Activated naive CD8-positive, alpha-beta T cell treated with anti-CD3 and anti-CD28 coated beads, Interleukin-2, amount 10 ng/mL, durations not matched to agents 7 days and 5 days (primary cell): ENCODE measurements at places on chromosomes 3 and 15. TPM values are rescaled to one million over a fixed set of nuclear protein-coding genes. Genes with fewer than 3 reads are reported as not detected.
A peak's percentile ranks its signal among the peaks of the same experiment; 100 is the strongest.

GMNC gene
- total RNA-seq, result not detected

- H3K27me3 ChIP-seq, result no peaks in the 10 kb centered on the region
- no peak overlapping the region for H3K4me3 ChIP-seq
- peaks cover 15% of the 10 kb centered on the region for H3K4me1 ChIP-seq
- H3K27ac ChIP-seq, result no peak overlapping the region
- H3K36me3 ChIP-seq, result peaks cover 2% of the 10 kb centered on the region
- no peak for DNase-seq
Measured at GRCh38 chr15:68375191-68375631, 56.8 kb downstream of the ITGA11 start.

DNA sequence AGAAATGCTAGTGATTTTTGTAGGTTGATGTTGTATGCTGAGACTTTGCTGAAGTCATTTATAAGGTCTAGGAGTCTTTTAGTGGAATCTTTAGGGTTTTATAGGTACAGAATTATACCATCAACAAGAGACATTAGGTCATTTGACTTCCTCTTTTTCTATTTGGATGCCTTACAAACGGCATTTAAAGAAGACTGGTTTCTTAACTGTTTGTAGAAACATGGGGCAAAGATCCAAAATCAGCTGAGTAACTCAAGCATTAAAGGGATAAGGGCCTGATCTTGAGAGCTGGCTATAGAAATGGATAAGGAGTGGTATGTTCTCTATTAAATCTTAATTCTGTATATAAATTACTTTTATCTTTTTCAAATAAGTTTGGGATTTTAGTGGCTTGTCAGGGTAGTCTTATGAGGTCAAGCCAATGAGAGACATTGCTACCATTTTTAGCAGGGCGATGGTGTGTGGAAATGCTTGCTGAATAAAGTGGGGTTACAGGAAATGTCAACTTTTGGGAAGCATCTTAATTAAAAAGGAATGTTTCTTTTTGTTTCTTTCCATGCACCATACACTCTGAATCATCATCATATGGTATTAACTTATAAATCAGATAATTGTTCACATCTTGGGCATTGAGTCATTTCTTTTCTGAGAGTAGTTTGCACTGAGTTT, 197.7 kb upstream of the GBE1 start:
- H3K27me3 ChIP-seq, result no peaks in the 10 kb centered on the region
- no peak overlapping the region for H3K4me3 ChIP-seq
- no peak overlapping the region for H3K27ac ChIP-seq
- no peaks in the 10 kb centered on the region for H3K4me1 ChIP-seq
- no peak for DNase-seq

GRCh38 chr15:75985971-75986370, 26.3 kb downstream of the NRG4 start:
- H3K4me3 ChIP-seq, result no peak overlapping the region
- H3K27ac ChIP-seq, result no peak overlapping the region

- peaks cover 11% of the 10 kb centered on the region for H3K36me3 ChIP-seq
- peaks cover 4% of the 10 kb centered on the region for H3K4me1 ChIP-seq
- H3K27me3 ChIP-seq, result no peaks in the 10 kb centered on the region
Measured at GRCh38 chr15:52649686-52650085, 29.5 kb downstream of the ATOSA start.

GRCh38 chr3:60729056-60729455, 522.2 kb downstream of the FHIT start:
- no peaks in the 10 kb centered on the region for H3K4me1 ChIP-seq
- no peak overlapping the region for H3K4me3 ChIP-seq
- no peak for DNase-seq
- H3K27ac ChIP-seq, result no peak overlapping the region
- no peaks in the 10 kb centered on the region for H3K27me3 ChIP-seq
- H3K36me3 ChIP-seq, result no peaks in the 10 kb centered on the region

- peaks cover 11% of the 10 kb centered on the region for H3K36me3 ChIP-seq
- H3K27me3 ChIP-seq, result peaks cover 17% of the 10 kb centered on the region
- peaks cover 17% of the 10 kb centered on the region for H3K4me1 ChIP-seq
- DNase-seq, result no peak
- no peak overlapping the region for H3K4me3 ChIP-seq
- H3K27ac ChIP-seq, result no peak overlapping the region
Measured at GRCh38 chr3:59737241-59737640, 687.4 kb upstream of the CFAP20DC start.

TM4SF4 gene
- total RNA-seq, result not detected

CCDC39 gene
- total RNA-seq, result not detected

GRCh38 chr15:96327155-96327741, 3.3 kb upstream of the NR2F2 start:
- peaks cover 83% of the 10 kb centered on the region for H3K27me3 ChIP-seq
- peak overlapping the region; percentile 23 for H3K27ac ChIP-seq
- no peak overlapping the region for H3K4me3 ChIP-seq
- H3K36me3 ChIP-seq, result peaks cover 5% of the 10 kb centered on the region

GRCh38 chr15:63772520-63772919, 61.2 kb downstream of the HERC1 start:
- H3K27ac ChIP-seq, result no peak overlapping the region
- peaks cover 9% of the 10 kb centered on the region for H3K4me1 ChIP-seq
- DNase-seq, result no peak
- peaks cover 33% of the 10 kb centered on the region for H3K36me3 ChIP-seq

DNA sequence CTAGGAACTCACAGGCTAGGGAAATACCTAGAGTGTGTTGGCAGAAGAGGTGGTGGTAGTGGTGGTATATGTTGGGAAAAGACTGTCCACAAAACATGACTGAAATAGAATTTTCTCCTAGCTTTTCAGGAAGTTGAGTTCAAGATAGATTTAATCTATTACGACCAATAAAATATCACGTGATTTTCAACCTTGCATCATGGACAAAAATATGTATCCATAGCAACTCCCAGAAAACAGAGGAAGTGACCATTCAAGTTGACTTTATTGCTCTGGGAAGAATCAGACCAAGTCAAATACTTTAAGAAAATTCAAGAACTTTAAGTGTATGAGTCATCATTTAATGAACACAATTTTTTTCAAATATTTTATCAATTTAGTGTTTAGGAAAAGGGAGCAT, 347.0 kb upstream of the ZNF385D start:
- H3K27me3 ChIP-seq, result no peaks in the 10 kb centered on the region
- no peak overlapping the region for H3K4me3 ChIP-seq
- H3K4me1 ChIP-seq, result no peaks in the 10 kb centered on the region

- H3K27me3 ChIP-seq, result no peaks in the 10 kb centered on the region
- H3K4me3 ChIP-seq, result no peak overlapping the region
- peaks cover 5% of the 10 kb centered on the region for H3K4me1 ChIP-seq
- peaks cover 4% of the 10 kb centered on the region for H3K36me3 ChIP-seq
- no peak for DNase-seq
Measured at GRCh38 chr15:58383876-58384275, 47.9 kb upstream of the LIPC start.

ADAMTS17 gene
- total RNA-seq, result 5.6 TPM

DNA sequence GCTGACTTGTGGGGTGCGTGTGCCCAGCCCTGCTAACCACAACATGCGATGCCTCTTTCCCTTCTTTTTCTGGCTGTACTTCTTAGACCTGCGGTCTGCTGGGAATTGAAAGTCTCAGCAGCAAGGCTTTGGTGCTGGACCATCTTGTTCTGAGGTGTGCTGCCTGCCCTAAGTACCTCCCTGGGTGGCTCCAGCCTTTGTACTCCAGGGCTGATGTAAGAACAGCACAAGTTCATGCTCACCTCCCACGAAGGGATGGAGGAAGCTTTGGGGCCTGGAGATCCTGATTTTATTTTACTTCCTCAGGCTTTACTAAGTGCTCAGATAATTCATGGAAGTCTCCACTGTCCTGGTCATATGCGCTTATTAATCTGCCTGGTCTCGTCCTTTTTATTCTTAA, 28.9 kb downstream of the FAM43A start:
- H3K27me3 ChIP-seq, result peaks cover 13% of the 10 kb centered on the region
- no peak for DNase-seq
- no peak overlapping the region for H3K4me3 ChIP-seq
- no peaks in the 10 kb centered on the region for H3K36me3 ChIP-seq
- peaks cover 2% of the 10 kb centered on the region for H3K4me1 ChIP-seq

ANKRD34C gene
- not detected for total RNA-seq

DNA sequence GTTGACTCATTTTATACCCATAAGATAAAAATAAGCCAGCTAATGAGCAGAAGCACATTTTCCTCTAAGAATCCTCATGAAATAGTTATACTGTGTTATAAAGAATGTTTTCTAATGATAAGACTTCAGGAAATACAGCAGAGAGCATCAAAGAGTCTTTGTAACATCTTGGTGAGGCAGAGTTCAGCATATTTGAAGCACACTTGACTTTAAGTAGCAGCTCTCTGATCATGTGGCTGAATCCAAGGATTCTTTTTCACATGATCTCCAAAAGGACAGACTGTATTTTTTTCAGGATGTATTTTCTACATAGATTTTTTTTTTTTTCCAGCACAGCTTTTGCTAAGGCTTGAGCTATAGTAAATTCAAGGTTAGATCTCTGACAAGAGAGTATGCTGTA, 195.1 kb downstream of the SI start:
- no peaks in the 10 kb centered on the region for H3K27me3 ChIP-seq
- no peaks in the 10 kb centered on the region for H3K4me1 ChIP-seq
- H3K27ac ChIP-seq, result no peak overlapping the region
- H3K36me3 ChIP-seq, result no peaks in the 10 kb centered on the region

DNA sequence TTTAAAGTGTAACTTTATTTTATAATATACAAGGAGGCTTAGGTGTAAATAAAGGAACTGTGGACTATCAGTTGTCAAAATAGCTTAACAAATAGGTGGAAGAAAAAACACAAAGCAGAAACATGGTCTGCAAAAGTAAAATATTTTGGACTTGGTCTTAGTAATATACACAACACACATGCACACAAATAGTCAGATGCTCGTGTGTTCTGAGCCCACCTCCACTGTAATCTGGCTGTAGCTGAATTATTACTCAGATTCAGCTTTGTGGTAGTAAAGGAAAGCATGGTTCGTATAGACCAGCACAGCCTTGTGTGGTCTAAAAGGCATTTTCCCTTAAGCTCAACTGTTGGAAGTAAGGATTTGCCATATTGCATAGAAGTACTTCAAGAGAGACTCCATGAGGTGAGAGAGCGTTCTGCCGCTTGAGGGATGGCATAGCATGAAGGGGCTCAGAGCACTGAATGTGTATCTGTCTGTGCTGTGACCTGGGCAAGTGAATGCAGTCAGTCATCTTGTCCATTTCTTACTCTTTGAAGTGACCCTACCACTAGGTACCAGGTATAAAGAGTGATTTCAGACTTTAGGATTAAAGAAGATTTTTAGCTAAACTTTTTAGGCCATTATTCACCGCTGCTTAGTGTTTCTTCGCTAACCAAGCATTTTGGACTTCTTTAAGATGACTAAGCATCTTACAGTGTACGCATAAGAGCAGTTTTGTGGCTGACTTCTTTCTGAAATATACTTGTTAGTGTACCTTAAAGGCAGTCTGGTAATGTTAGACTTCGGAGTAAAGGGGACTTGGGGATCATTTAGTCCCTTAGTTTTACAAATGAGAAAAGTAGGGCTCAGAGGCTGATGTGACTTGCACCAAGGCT, 15.2 kb downstream of the TPM1 start:
- no peak overlapping the region for H3K27ac ChIP-seq
- DNase-seq, result no peak
- no peaks in the 10 kb centered on the region for H3K36me3 ChIP-seq

SAMMSON gene
- not detected for total RNA-seq

GRCh38 chr15:32651229-32651837, 9.8 kb downstream of the SCG5 start:
- peak; percentile 42 for DNase-seq
- H3K36me3 ChIP-seq, result peaks cover 46% of the 10 kb centered on the region
- no peak overlapping the region for H3K4me3 ChIP-seq
- no peaks in the 10 kb centered on the region for H3K27me3 ChIP-seq

DNA sequence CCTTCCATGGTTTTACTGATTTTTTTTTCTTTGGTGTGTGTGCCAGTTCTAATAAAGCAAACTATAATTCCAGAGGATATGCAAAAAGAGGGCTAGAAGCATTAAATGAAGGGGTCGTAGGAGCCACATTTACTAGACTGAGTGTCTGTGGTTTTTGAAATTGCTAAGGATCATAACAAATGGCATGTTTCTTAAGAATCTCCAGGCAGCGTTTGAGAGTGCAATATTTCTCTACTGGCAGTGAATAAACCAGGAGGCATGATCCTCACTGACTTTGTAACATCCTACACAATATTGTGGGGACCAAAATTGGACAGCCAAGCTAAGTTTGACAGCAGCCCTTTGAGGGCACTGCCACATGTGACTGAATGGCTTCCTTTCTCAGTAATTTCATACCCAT, 115.9 kb upstream of the CCNL1 start:
- H3K4me1 ChIP-seq, result no peaks in the 10 kb centered on the region
- H3K27me3 ChIP-seq, result no peaks in the 10 kb centered on the region
- no peak overlapping the region for H3K4me3 ChIP-seq
- no peak overlapping the region for H3K27ac ChIP-seq
- no peak for DNase-seq
- H3K36me3 ChIP-seq, result peaks cover under 1% of the 10 kb centered on the region

- no peaks in the 10 kb centered on the region for H3K36me3 ChIP-seq
- H3K4me1 ChIP-seq, result no peaks in the 10 kb centered on the region
- DNase-seq, result no peak
- H3K4me3 ChIP-seq, result no peak overlapping the region
- H3K27ac ChIP-seq, result no peak overlapping the region
Measured at GRCh38 chr15:57761562-57761961, 55.0 kb downstream of the POLR2M start.

GRCh38 chr3:66014651-66015050, 24.1 kb downstream of the MAGI1 start:
- H3K4me1 ChIP-seq, result no peaks in the 10 kb centered on the region
- no peaks in the 10 kb centered on the region for H3K36me3 ChIP-seq
- H3K27me3 ChIP-seq, result peaks cover 2% of the 10 kb centered on the region
- DNase-seq, result no peak
- no peak overlapping the region for H3K27ac ChIP-seq

DNA sequence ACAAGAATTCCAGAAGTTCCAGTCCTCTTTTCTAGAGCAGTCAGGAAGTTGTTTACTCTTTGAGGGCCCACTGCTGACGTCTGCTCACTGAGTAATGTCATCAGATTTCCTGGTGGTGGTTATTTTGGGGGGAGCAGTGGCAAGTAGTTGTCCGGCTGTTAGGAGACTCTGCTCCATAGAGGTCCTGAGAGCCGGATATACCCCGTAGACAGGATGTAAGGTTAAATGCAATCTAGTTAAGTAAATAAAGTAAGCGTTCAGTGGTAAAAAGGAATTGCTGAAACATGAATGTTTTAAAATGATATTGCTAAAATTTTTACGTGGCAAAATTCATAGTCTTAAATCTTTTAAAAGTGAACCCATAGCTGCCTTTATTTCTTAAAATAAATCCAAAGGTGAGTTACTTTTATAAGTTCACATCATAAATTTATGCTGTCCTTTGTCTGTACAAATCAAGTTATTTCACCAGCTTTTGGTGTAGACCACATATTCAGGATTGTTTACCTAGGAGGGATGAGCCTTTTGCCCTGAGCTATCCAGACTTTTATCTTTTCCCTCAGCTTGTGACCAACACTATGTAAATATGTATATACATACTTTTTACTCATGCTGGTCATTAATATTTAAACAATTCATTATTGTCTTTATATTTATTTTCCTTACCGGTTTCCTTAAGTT, 65.8 kb downstream of the PDE8A start:
- H3K27ac ChIP-seq, result peak overlapping the region; percentile 60
- no peak for DNase-seq
- peak overlapping the region; percentile 41 for H3K4me3 ChIP-seq
- peaks cover 30% of the 10 kb centered on the region for H3K4me1 ChIP-seq

GRCh38 chr15:48177766-48178647, at the start of gene MYEF2:
MYEF2 (minus strand) TSS chr15:48178295; CDS start chr15:48178237, 58 bp downstream.
- DNase-seq, result peak; percentile 83
- H3K4me3 ChIP-seq, result peak within 1 kb of the TSS; percentile 91
- peak within 1 kb of the TSS; percentile 80 for H3K27ac ChIP-seq
- H3K4me1 ChIP-seq, result peaks cover 21% of the 10 kb centered on the region
- H3K27me3 ChIP-seq, result peaks cover 12% of the 10 kb centered on the region

GRCh38 chr3:181839916-181840297, 128.2 kb downstream of the SOX2 start:
- no peaks in the 10 kb centered on the region for H3K27me3 ChIP-seq
- no peaks in the 10 kb centered on the region for H3K4me1 ChIP-seq
- no peak for DNase-seq

STAG1 gene
- 39.4 TPM for total RNA-seq
